ENCODE measurements at places on chromosomes 3 and 15.

DNA sequence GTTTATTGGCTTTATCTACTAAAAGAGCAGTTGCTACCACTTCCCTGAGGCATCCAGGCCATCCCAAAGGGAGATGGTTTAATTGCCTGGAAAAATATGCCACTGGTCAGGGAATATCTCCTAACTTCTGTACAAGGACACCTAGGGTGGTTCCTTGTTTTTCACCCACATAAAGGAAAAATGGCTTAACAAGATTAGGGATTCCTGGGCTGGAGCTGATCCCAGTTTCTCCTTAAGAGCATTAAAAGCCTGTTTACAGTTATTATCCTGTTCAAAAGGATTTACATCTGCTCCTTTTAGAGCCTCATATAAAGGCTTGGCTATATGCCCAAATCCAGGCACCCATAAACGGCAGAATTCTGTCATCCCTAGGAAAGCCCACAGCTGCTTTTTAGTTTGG lies 70.2 kb upstream of the WNT7A start:
- no peak for DNase-seq

GRCh38 chr15:92614791-92615785 lies 40.5 kb downstream of the FAM174B start:
- no peak for DNase-seq

GRCh38 chr15:65402961-65403360 lies 19.8 kb downstream of the IGDCC4 start:
- no peak for DNase-seq

GRCh38 chr3:141388395-141388794 lies 20.1 kb downstream of the ZBTB38 start:
- no peak for DNase-seq

DNA sequence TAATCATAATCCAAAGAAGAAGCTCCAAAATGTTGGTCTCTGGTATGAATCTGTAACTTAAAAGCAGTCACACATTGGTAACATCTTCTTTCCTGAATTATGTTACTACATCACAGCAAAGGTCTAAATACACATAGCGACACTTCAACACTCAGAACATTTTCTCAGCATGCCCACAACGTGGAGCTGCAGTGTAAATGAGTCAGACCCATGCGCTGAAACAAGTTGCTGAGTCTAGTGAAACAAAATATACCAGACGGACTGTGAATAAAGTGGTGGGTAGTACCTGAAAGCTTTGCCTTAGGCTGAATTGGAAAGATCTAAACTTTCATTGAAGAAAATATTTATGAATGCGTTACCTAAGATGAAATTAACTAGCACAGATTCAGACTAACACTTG lies 33.2 kb upstream of the GOLGA8B start:
- no peak for DNase-seq

- no peak for DNase-seq
Measured at GRCh38 chr3:69058180-69058946, 6.2 kb upstream of the TMF1 start.

- no peak for DNase-seq
Measured at GRCh38 chr3:153165261-153165681, 3.2 kb downstream of the RAP2B start.

DNA sequence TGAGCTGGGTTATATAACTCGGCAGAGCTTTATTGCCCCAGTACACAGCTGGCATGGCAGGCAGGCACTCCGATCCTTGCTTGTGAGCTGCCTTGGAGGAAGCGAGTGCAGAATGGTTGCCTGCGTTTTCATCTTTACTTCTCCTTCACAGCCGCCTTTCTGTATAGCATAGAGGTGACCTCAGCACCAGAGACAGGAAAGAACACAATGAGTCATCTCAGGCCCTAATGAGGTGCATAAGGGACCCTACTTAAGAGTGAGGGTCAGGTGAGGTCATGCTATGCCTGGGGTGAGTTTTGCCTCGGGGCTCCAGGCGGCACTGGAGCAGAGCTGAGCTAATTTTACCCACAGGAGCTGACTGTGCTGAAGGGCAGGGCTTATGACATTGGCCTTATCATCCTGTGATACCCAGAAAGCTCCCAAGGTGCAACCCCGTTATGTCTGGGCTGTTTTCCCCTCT lies 43.5 kb downstream of the LPP start:
- no peak for DNase-seq

DNA sequence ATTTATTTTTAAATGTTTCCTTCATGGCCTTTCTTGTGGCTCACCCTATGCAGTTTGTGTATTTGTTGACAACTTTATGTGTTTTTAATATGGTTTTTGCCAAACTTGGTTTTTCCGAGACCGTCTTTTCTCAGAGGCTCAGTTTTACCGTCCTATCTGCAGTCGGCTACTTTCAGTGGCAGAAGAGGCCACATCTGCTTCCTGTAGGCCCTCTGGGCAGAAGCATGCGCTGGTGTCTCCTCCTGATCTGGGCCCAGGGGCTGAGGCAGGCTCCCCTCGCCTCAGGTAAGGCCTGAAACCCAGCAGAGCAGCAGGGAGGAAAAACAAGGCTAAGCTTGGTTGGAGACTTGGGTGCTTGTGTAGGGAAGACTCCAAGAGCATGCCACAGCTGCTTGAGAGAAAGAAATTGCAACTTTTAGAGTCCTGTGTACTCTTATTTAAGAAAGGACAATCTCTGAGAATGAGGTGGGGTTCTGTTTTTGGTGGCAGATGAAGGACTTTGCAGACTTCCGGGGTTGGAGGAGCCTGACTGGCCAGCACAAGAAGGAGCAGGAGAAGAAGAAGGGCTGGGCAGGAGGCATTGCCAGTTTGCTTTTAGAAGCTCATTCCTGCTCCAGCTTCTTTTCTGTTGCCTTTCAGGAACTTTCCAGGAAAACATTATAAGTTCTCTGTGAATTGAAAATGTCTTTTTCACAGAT lies at the start of gene TIGIT:
Gene TIGIT (plus strand): TSS at position 191 of the 698 bp plus-strand sequence. CDS start 34 bp downstream, at position 225.
- no peak for DNase-seq

DNA sequence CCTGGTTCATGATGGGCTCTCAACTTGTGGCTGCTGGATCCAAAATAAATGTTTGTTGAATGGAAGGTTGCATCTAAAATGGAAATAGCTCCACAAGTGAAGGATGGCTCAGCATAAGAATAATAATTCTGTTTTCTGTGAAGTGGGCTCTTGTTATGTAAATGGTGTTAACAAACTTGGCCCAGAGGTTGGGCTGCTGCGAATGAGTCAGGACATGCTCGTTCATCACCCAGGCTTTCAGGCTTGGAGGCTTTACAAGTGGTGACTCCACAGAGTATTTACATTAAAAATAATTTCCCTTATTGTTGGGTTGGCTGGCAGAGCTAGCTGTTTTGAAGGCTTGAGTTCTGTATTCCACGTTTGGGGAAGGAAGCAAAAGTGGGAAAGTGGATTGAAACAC lies 60.5 kb downstream of the ITGB5 start:
- DNase-seq, result no peak

DNA sequence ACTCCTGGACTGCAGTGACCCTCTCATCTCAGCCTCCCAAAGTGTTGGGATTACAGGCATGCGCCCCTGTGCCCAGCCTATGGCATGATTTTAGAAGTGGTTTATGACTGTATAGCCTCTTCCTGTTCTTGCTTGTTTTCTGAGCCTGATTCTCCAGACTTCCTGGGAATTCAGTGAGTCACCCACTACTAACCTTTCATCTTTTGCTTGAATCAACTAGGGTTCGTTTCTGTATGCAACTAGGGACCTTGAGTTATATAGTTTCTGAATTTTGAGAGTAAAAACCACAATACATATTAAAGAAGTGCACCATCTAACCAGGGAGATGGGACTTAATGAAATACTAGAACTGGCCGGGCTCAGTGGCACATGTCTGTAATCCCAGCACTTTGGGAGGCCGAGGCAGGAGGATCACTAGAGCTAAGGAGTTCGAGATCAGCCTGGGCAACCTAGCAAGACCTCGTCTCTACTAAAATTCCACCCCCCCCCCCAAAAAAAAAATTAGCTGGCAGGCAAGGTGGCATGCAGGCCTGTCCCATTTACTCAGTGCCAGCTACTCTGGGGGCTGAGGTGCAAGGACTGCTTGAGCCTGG lies 76.0 kb downstream of the ZNF609 start:
- DNase-seq, result no peak

DNA sequence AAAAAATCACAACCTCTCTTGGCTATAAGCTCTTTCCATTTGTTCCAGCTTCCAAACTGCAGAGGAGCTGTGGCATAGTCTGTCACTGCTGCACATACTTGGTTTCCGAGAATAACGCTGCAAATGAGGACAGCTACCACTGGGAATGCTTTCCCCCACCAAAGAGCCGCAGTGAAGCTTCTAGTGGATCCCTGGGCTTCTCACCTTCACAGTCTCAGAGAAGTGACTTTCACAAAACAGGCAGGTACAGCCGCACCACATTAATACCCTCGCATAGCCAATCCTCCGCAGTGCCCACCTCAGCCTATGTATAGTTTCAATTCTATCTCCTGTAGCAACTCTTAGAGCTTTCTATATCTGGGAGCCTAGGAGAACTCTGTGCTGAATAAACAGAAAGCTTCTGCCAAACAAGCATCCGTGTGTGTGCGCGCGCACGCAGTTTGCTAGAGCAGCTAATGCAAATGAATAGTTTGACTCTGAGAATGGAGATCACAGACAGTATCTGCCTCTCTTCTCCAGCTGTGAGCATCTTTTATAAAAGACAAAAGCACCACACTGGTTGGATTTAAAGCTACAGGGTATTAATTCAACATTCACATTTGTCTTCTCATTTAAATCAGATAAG lies 81.9 kb upstream of the PLXND1 start:
- no peak for DNase-seq

- no peak for DNase-seq
Measured at GRCh38 chr3:153973722-153974265, 147.4 kb upstream of the ARHGEF26 start.

DNA sequence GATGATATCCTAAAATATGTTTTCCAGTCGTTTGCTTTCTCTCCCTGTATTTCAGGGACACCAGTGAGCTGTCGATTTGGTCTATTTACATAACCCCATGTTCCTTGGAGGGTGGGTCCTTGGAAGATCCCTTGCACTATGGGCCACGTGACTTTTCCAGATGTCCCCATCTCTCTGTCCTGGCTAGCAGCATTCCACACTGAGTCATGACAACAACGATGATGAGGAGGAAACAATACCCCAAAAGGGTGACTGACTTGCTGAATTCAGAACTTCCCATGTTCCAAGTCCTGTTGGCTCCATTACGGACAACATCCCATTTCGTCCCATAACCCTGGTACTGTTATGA lies 134.3 kb downstream of the NSMCE3 start:
- no peak for DNase-seq

- no peak for DNase-seq
Measured at GRCh38 chr3:17489139-17489538, 253.3 kb downstream of the TBC1D5 start.

GRCh38 chr3:869734-870133 lies 223.1 kb upstream of the CNTN6 start:
- DNase-seq, result no peak

DNA sequence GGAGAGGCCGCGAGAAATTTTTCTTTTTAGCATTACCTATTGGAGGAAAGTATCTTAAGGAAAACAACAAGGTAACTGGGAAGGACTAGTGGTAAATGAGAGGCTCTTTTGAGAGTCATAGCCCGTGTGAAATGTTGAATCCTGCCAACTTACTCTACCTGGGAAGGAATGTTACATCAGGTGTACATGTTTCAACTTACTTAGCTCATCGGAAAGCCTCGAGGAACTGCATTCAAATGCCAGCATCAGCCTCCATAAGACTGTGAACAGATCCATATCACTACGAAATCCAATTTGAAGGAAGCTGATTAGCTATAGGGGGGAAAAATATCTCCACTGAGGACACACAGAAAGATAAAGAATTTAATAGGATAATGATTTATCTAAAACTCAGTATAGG lies 72.3 kb upstream of the PDZRN3 start:
- DNase-seq, result no peak

- DNase-seq, result no peak
Measured at GRCh38 chr3:80492162-80492561, 724.4 kb upstream of the ROBO1 start.

GRCh38 chr3:52123106-52123725 lies 31.0 kb downstream of the POC1A start:
- DNase-seq, result peak; percentile 53

Data from stimulated activated CD4-positive, alpha-beta T cell treated with anti-CD3 and anti-CD28 coated beads, Interleukin-15, amount 100 ng/mL, for 1 hour (primary cell).